Activated T-cell treated with anti-CD3 and anti-CD28 coated beads for 48 hours (primary cell): ENCODE measurements at places on chromosomes 7 and 10.

DNA sequence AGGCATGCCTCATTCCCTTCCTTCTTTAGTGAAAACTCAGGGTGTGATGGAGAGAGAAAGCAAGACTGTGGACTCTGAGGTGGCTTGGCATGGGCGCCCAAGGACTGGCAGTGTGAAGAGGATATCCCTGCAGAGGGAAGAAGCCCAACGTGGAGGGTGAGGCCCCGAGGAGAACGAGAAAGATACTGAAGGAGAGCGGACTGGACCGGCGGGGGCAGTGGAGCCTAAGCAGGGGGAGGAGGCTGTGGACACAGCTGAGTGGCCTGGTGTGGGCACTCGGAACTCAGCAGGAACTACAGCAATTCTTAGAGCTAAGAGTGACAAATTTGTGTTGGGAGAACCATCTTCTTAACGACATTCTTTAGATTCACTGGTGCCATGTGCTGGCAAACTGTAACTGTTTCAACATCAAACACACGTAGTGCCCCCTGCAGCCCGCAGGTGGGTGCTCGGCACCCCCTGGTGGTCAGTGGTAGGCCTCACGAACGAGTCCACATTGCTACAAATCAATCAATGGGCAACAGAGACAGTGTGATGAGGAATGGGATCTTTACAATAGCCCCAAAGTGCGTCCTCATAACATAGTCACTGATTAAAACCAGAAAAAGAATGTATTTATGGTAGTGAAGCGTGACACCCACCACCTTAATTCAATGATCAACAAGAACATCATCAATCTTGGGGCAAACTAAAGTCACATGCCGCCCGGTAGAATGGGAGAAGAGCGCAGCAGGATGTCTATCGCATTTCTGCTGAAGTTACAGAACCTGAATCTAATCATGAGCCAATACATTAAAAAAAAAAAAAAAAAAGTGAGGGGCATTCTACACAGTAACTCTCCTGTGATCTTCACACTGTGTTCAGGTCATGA lies 2.0 kb upstream of the SFTPA1 start:
- peak; percentile 47 for DNase-seq

GRCh38 chr10:101225846-101226421 lies 3.3 kb downstream of the LBX1 start:
- no peak for DNase-seq

DNA sequence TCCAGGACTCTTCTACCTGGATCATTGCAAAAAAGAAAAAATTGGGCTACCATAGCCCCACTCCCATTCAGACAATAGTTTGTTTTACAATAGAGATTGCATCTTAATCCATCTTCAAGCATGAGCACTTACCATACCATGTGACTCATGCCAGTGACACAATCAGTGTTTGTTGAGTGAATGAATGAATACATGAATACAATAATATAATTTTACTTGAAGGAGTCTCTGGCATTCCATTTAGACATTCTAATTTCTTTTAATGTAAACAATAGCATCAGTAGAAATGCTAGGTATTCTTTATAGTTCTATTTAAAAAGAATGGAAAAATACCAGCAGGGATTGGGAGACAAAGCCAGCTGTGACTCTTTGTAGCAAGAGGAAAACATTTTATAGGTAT lies 141.6 kb upstream of the AKR1E2 start:
- no peak for DNase-seq

DNA sequence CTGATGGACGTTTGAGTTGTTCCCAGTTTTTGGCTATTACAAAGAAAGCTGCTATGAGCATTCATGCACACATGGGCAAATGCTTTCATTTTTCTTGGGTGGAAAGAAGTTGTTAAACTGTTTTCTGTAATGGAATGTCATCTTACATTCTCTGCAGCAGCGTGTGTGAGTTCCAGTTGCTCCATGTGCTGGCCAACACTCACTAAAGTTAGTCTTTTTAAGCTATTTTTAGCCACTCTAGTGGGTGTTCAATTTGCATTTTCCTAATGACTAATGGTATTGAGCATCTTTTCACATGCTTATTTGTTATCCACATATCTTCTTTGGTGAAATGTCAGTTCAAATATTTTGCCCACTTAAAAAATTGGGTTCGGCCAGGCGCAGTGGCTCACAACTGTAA lies 82.8 kb upstream of the COL13A1 start:
- no peak for DNase-seq

DNA sequence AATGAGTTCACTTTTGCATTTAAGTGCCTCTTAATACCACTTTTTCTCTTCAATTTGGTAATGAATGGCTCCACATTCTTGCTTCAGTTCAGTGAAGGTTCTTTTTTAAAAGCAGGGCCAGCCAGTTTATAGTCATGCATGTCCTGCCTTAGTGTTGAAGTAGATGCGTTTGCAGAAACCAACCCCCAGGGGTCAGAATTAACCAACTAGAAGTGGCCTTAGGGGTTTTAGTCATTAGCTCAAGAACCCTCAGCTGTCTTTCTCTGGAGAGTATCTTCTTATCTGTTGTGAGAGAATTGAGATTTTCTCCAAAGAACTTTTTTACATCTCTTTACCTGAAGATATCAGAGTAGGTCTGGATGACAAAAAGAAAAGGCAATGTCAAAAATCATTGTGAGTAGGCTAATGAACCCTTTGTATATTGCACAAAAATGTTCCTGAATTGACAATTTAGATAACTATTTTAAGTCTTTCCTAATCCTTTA lies 82.2 kb downstream of the PIK3CG start:
- no peak for DNase-seq
